ENCODE measurements at places on chromosomes 4 and X.

DNA sequence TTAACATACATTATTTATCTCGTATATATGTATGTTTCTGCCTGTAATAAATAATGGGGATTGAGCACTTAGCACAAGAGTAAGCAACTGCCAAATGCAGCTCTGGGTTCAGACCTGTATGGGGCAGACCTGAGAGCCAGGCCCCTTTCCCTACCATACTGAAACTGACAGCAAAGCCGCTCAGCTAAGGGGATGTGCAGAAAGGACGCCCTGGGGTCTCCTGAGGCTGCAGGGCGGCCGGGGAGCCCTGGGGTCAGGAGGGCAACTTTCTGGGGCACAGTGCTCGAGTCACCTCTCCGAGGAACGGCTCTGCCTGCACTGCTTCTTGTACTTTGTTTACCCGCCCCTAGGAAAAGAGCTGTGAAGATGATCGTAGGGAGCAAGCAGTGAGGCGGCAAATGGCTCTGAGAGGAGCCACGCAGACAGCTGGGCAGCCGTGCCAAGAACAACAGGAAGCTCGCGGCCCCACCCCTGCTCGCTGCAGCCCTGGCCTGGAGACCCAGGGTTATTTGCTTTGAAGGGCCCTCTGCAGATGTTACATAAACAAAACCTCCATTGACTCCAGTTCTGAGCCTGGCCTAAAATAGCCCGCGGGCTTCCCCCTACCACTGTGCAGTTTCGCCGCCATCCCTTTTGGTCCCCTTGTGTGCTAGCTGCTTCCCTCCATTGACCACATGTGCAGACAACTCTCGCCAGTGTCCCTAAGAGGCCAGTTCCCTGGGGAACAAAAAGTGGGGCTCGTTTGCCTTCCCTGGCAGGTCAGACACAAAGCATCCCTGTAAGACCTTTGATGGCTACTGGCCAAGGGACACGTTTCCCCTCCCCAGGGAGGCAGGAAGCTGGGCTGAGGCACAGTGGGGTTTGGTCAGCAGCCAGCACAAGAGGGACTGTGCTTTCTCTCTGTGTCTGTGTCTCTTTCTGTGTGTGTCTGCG lies 111.3 kb upstream of the LNX1 start:
- no peak for DNase-seq

DNA sequence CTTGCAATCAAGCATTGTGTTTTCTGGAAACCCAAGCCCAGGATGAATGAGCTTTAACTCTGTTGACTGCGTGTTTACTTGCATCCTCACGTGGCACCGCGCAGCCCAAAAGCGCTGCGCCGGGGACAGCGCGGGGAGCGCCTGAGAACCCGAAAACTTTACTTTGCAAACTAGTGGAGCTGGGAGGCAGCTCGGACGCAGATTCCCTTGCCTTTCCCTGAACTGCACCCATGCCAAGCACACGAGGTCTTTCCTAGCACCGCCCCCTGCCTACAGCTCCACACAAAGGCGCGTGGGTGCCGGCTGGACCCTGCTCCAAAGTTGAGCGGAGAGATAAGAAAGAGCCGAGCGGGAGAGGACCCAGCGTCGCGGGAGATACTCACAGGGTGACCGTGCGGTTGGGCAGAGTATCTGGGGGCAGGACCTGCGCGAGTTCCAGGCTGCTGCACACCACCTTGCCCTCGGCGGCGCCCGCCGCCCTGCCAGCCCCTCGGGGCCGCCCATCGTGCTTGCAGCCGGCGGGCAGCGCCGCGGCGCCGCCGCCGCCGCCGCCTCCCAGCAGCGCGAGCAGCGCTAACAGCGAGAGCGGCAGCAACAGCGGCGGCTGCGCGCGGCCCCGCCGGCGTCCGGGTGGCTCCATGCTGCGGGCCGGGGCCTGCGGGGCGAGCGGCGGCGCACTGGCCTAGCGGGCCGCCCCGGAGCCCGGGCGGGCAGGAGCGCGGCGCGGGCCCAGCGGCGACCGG lies 550 bp downstream of the ADGRA3 start:
- no peak for DNase-seq

DNA sequence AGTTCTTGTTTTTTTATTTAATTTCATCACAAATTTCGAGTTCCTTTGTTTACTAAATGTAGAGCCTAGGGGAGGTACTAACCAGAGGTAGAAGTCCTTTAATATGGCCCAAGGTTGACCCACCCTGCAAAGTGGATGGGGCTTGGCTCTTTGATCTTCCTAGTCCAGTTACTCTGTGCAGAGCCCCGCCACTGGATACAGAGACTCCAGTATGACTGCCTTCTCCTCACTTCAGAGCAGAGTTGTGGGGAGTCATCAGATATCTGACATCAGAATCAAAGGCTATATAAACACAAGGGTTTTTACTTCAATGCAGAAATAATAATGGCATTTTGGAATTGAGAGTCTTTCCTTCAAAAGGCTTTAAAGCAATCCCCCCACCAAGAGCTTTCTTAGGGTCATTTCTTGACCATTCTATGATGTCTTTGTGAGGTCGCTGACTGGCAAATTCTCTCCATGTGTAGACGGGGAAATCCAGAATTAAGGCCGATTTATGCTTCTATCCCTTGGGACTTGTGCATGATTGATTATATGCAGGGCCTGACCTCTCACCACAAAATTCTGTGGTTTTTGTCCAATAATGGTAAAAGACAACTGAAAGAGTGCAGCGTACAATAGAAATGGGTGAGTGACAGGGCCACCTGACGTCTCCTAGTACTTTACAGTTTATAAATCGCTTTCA lies 88.3 kb upstream of the CITED1 start:
- no peak for DNase-seq

GRCh38 chr4:158914218-158914617 lies 145.4 kb downstream of the FNIP2 start:
- DNase-seq: no peak

- no peak for DNase-seq
Measured at GRCh38 chr4:184100297-184100885, 117.3 kb downstream of the ENPP6 start.

- no peak for DNase-seq
Measured at GRCh38 chr4:169210504-169211118, 60.1 kb downstream of the SH3RF1 start.

DNA sequence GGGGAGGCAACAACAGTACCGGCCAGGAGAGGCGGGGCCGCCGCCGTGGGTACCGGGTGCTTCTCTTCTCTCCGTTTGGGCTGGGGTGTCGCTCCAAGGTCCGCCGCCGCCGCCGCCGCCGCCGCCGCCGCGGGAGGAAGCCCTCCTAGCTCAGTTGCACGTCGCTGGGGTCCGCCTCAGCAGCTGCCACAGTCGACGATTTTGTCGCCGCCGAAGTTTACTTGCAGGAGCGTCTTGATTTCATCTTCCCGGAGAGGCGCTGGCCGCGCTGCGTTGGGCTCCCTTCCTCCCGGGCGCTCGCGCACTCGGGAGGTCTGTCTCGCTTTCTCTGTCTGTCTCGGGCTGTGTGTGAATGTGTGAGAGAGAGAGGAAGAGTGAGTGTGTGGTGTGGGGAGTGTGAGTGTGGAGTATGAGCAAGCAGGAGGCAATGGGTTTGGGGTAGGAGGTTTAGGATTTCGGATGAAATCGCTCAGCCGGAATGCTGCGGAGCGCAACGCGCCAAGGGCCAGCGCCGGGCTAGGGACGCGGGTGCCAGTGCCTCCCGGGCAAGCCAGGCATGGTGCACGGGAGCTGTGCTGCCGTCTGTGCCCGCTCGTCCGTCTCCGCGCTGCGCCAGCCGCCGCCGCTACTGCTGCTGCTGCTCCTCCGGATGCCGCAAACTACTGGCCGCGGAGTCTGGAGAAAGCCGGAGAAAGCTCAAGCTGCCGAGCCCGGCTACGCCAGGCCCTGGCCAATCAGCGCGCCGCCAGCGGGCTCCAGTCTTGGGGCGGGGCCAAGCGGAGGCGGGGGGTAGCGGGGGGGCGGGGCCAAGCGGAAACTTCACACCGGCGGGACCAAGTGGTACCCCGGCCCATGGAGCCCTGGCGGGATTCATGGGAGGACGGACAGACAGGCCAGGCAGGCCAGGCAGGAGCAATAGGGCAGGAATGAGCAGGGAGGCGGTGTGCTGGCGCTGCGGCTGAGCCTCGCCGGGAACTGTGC lies at the start of gene PCDH19:
Gene PCDH19 (minus strand): TSS at position 664 of the 981 bp plus-strand sequence. CDS start 1,676 bp downstream, outside the sequence.
- peak; percentile 13 for DNase-seq

- DNase-seq: no peak
Measured at GRCh38 chr4:79272126-79272525, 53.7 kb downstream of the NAA11 start.

DNA sequence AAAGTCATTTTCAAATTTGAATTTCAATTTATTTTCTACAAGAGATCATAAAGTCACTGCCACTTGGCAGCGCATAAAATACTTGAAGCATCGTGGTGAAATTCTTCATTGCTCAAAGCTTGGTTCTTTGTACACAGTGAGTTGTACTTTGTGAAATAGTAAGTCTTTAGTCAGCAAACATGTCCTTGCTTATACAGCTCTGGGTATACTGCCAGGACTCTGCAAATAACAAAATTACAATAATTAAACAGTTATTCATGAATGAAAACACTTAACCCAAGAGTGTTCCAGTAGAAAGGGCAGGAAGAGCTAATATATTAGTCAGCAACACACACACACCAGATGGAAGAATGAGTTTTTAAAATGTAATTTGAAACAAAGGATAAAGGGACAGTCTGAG lies 1300.9 kb upstream of the DIAPH2 start:
- no peak for DNase-seq

- no peak for DNase-seq
Measured at GRCh38 chr4:15455290-15455689, 14.4 kb upstream of the CC2D2A start.

GRCh38 chr4:137768196-137768595 lies 235.9 kb upstream of the PCDH18 start:
- no peak for DNase-seq

DNA sequence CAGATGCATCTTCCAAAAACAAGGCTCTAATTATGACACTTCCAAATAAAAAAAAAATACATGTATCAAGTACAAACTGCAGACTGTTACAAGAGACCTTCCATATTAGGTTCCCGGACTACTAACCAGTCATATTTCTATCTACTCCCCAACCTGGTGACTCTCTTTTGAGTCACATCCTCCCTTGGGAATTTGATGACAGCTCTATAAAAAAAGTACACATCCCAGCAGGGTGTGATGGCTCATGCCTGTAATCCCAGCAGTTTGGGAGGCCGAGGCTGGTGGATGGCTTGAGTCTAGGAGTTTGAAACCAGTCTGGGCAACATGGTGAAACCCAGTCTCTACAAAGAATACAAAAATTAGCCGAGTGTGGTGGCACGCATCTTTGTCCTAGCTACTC lies 14.9 kb downstream of the RPGR start:
- no peak for DNase-seq

DNA sequence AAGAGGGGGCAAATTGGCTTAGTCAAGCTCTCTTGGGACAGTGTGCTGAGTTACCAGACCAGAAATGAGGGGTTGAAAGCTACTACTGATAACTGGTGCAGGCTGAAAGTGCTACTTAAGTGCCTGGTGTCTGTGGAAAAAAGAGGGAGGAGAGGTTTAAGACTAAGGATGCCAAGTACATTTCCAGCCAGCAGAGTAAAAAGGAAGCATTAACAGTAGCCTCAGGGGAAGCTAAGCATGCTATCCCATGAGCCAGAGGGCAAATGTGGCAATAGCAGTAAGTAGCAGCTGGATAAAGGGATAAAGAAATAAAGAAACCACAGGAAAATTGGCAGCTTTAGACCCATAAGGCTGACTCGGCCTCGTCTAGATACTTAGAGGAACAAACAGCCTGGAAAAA lies 196.3 kb upstream of the MAB21L2 start:
- no peak for DNase-seq

- DNase-seq: no peak
Measured at GRCh38 chrX:132045456-132045855, 22.4 kb downstream of the STK26 start.

GRCh38 chr4:76310683-76311082 lies 4.2 kb downstream of the STBD1 start:
- DNase-seq: no peak

DNA sequence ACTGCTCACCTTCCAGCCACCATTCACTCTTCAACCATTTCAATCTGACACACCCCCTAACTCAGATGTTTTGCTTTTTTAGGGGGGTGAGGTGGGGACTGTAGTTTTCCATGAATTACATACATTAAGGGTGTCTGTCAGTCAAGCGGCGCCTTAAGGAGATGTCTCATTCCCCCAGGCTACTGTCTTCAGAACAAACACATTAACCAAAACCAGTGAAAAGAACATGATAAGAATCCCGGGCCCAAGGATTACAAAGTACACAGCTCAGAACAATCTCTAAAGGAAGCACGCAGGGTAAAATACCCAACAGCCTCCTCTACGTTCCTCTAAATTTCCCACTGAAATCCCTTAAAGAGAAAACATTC lies 62.5 kb upstream of the IRF2 start:
- DNase-seq: no peak

- DNase-seq: no peak
Measured at GRCh38 chrX:129781680-129782495, 2.1 kb downstream of the SASH3 start.

- no peak for DNase-seq
Measured at GRCh38 chr4:80142394-80143306, 54.7 kb upstream of the PRDM8 start.

GRCh38 chrX:72358313-72358712 lies 52.6 kb upstream of the CITED1 start:
- no peak for DNase-seq

- no peak for DNase-seq
Measured at GRCh38 chrX:12138361-12139313, at the start of gene FRMPD4. TSS of gene FRMPD4 (plus strand) at chrX:12138473. CDS start at chrX:12138972, 499 bp downstream.

DNA sequence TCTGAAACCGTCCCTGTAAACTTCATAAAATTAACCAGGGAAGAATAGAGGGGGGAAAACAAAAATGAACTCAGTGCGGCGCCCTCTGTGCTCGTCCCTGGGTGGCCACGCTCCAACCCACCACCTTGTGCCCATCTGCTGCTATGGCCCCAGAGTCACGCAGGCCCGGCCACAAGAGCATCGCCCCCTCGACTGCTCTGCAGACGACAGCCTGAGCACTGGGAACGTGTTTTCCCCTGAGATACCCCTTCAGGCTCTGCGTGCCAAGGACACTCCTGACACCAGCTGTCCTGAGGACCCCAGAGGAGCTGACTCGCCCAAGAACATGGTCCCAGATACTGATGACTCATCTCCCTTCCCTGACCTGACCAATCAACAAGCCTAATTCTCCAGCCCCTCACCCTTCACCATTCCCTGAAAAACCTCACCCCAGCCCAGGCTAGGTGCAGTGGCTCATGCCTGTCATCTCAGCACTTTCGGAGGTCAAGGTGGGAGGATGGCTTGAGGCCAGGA lies 64.1 kb upstream of the GPR78 start:
- no peak for DNase-seq

DNA sequence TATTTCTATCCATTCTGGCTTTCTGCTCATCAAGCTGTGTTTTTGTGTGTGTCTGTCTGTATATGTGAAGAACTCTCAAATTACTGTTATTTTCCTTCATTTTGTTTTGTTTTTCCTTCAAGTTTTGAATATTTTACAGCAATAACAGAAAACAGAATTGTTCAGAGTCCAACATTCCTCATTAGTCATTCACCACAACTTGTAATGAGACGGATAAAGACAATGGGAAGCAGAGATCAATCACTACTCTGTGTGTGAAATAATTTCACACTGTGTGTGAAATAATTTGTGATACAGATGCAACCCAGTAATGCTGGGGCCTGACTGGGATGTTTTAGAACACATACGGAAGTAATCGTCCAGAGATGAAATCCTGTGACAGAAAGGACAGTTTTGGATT lies 55.2 kb downstream of the HPGD start:
- no peak for DNase-seq
